NCI-H2029 treated with DMSO at 0.1 percent for 48 hours (cell line): ENCODE measurements at places on chromosomes 5 and 9.

GRCh38 chr5:156411185-156411613, 84.2 kb downstream of the SGCD start:
- no peak for DNase-seq

GRCh38 chr5:860506-861150, 9.8 kb upstream of the ZDHHC11 start:
- DNase-seq = no peak

- DNase-seq = no peak
Measured at GRCh38 chr9:133979921-133980863, 11.9 kb downstream of the VAV2 start.

DNA sequence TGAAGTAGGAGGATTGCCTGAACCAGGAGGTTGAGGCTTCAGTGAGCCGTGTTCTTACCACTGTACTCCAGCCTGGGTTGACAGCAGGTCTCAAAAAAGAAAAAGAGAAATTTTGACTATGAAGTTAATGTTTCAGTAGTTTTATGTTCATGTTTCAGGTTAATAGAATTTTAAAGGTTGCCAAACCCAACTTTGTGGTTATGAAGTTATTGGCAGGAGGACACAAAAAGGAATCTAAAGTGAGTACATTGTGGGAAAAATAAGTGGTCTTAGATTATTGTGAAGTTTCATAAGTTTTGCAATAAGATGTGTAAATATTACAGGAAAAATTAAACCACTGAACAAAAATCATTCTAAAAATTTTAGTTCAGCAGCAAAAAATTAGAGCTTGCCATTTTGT, 78.6 kb downstream of the GOLM1 start:
- no peak for DNase-seq

DNA sequence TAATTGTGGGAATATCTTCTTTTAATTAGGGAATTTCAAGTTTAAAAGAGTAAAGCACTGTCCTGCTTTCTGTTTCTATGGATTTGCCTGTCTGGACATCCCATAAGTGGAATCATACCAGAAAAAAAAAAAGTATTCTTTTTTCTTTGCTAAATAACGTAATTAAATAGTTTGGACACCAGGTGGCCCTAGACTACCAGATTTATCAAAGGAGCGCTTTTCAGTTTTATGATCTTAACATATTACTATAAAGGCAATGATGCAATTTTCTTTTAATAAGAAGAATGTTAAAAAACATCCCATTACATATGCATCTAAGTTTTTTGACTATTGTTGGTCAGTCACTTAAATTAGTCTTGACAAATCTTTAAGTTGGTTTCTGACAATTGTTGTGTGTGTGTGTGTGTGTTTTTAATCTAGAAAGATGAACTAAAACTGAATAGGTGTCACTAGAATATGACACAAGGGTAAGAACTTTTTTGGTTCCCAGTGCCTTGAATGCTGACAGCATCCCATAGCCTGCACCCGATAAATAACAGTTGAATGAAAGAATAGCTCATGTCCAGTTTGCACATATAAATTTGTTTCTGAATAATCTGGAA, 49.5 kb downstream of the C5orf22 start:
- no peak for DNase-seq

GRCh38 chr5:83281658-83282057, 189.9 kb upstream of the VCAN start:
- DNase-seq = no peak

DNA sequence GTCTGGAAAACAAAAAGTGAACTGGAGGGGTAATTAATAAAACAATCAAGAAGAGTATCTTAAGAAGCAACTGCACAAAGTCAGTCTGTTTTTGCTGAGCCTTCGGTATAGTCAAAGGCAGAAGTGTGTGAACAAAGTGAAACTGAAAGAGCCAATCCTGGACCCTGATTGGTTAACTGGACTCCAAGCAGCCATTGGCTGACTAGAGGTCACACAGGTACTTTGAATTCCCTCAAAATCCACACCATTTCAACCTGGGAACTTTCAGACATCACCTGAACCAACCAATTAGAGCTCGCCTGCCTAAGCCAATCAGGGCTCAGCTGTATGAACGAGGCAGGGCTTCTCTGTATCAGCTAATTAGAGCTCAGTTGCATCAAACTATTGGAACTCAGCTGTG, 286.7 kb downstream of the TLE4 start:
- peak; percentile 35 for DNase-seq

DNA sequence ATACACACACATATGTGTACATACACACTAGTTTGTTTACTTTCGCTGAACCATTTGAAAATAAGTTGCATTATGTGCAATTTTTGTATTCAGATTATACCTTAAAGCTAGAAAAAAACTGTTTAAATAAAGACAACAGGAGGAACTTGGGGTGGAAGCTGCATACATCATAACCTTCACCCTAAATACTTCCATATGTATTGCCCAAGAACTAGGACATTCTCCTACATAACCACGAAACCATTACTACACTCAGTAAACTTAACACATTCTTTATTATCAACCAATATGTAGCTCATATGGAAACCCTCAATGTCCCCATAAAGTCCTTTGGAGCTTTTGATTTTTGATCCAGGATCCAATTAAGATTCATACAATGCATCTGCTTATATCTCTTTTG, 83.3 kb downstream of the GIN1 start:
- DNase-seq = no peak
